Brain pericyte (primary cell): ENCODE measurements at places on chromosomes 12 and 14.

DNA sequence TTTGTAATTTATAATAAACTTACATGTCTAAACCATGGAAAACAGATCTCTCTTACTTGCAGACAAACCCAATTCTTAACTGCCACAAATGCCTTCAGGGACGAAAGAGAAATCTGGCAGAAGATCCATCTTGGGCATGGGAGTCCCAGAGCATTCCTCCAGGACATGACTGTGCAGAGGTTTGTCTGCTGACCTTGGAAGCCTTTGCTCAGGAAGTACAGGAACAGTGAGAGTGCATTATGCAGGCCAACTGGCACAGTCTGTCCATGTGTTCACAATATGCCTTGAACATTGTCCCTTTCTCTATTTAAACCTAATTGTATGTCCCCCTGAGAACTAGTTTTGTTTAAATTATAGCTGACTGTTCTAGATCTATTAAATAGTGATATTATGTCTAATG is 467.1 kb downstream of the ATP23 start:
- no peak for DNase-seq

DNA sequence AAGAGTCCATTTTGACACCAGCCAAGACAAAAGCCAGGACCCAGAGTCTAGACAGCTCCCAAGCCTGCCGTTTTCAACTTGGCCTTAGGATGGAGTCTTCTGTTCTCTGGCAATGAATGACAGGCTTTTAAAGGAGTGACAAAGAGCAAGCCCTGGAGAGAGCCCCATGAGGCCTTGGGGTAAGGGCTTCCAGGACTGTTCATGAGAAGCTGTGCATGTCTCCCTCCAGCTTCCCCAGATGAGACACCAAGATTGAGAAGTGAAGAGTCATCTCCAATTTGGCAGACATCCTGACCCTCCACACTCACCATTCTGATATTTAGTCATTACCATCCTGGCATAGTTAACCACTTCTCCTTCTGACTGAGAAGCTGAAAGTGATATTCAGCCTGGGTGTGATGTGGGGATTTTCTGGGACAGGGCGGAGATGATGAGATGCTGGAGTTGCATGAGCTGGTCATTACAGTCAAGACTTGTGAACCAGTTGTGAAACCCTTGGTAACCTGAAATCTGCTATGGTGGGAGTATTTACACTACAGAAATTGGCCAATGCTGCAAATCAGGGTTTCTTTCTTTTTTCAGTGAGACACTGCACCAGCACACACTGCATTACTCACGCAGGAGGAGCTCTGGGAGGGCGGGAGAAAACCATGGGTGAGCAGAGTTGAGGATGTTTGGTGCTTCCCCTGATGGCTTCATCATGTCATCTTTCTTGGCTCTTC is 77.8 kb downstream of the VCPKMT start:
- no peak for DNase-seq

- no peak for DNase-seq
These were observed 27.4 kb upstream of the CFL2 start for GRCh38 chr14:34741840-34742239.

- DNase-seq = no peak
These were observed 31.6 kb downstream of the TESC start for GRCh38 chr12:117067638-117068037.

GRCh38 chr12:121515615-121516014 is 65.2 kb downstream of the KDM2B start:
- DNase-seq = no peak

DNA sequence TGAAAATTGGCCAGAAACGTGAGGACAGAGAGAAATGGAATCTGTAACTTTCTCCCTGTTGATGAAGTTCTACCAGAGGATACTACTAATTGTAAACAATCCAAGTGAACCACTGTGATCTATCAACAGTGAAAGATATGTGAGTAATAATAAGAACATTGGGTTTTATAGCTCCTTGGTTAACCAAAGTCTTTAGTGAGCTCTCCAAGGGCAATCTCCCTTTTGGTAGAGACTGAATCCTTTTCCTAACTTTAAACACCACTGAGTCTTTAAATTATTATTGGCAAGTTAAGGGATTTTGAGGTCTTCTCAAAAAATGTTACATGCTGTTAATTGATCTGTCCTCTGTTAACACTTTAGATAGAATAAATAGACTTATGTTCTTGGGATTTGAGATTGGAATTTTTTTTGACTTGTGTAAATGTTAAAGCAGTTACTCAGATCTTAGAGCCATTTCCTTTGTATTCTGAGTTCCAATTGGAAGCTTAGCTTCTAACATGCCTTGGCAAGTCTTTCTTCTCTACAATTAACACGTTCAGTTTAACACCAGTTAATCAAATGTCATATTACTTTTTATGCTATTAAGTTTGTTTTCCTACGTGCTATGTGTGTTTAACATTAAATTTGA is 338.2 kb upstream of the DDHD1 start:
- no peak for DNase-seq

DNA sequence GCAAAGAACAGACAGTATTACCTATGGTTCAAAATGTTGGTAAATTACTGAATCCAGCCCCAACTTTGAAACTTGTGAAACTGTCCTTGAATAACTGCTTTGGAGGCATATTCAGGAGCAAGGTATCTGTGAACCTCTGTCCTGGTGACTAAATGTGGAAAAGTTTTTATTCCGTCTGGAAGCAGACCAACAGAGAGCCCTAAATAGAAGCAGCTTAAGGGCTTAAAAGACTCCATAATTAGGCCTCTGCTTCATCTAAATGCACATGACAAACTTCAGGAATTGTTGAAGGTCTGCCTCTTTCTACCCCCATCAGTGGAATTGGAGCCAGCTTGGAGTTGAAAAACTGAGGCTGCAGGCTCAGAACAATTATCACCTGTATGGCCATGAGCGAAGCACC is 276.5 kb downstream of the KCNH5 start:
- DNase-seq = no peak

DNA sequence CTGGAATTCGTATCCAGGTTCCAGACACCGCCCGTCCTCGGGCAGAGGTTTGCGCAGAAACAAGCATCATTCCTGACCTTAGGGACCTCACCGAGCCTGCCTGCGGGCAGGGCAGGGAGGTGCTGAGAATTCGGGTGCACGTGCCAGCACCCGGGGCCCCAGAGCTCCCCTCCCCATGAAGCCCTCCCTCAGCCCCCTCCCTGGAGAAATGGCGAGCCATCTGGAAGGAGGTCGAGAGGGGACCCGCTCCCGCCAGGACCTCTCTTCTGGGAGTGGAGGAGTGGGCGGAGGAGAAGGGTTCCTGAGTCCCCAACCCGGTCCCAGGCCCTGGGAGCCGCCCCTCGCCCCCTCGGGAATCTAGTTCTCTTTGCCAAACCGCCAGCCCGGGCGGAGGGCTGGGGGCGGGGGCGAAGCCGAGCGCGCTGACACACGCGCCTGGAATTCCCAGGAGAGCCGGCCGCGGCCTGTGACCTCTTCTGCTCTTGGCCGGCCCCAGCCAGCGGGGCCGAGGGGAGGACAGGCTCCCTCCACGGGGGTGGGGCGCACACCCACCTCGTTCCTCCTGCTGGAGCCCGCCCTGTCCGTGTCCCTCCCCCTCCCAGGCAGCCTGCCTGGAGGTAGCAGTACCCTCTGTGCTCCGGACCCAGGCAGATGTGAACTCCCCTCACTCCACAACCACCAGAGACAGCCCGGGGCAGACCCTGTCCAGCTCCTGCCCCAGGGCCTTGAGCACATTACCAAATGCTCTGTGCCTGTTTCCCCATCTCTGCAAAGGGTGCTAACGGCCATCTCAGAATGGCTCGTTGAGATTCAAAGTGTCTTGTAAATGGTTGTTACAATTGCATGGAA is 23.0 kb upstream of the GPR132 start:
- DNase-seq = no peak

DNA sequence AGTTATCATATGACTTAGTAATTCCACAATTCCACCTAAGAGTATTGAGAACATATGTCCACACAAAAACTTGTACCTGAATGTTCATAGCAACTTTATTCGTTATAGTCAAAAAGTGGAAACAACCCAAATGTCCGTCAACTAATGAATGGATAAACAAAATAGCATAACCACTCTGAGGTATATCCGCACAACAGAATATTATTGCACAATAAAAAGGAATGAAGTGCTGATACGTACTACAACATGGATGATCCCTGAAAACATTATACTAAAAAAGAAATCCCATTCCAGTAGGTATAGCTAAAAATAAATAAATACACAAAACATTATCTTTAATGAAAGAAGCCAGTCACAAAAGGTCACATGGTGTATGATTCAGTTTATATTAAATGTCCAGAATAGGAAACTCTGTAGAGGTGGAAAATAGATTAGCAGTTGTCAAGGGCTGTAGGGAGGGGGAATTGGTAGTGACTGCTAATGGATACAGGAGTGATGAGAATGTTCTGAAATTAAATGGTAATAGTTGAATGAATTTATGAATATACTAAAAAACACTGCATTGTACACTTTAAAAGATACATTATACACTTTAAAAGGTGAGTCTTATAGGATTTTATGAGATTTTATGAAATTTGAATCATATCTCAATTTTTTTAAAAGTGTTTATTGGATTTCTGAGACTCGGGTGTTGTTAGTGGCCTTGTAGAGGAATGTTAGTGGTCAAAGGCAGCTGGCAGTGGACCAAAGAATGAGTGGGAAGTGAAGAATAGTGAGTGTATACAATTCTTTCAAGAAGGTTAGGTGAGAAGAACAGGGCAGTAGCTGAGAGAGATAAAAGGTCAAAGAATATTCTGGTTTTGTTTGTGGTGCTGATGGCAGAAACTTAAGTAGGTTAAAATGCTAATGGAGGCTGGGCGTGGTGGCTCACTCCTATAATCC is 36.3 kb upstream of the BAZ1A start:
- DNase-seq = no peak

GRCh38 chr14:94486883-94487282 is 10.9 kb upstream of the SERPINA9 start:
- no peak for DNase-seq

- DNase-seq = no peak
These were observed 24.3 kb upstream of the CPM start for GRCh38 chr12:68957273-68957672.

- DNase-seq = no peak
These were observed 325 bp downstream of the C12orf60 start for GRCh38 chr12:14803830-14804160.

DNA sequence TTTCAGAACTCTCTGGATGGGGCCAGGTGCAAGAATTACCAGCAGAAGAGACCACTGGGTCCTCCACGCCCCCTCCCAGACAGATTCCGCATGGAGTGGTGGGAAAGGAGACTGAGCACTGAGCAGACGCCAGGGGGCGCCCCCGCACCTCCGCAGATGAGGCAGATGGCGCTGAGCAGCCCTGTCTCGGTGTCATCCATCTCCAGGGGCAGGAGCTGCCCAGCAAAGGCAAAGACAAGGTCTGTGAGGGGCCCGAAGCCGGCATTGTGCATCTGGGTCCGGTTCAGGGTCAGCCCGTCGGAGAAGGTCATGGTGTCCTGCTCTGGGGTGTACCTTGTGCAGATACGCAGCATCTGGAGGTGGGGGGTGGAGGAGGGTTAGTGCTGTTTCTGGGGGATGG is 6.3 kb upstream of the ITGB7 start:
- no peak for DNase-seq

GRCh38 chr12:123465084-123465483 is 7.1 kb downstream of the SNRNP35 start:
- no peak for DNase-seq

DNA sequence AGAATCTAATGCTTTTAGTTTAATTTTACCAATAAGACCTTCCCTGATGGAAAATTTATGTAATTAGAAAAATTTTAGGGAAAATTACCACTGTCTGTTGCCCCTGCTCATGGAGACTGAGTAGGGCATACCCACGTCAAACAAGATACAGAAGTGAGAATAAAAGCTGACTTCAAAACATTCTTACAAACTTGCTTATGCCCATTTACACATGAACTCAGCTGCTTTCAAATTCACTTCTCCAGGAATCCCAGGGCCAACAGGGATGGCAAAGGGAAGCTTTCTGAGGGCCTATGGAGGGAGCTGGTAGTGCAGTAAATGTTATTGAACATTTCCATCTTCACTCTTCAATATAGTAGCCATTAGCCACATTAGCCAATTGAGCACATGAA is 4.8 kb upstream of the NINJ2 start:
- no peak for DNase-seq

GRCh38 chr14:50963919-50964318 is 19.6 kb upstream of the PYGL start:
- DNase-seq = no peak

- DNase-seq = no peak
These were observed 221.2 kb upstream of the EGLN3 start for GRCh38 chr14:34172173-34172451.

- DNase-seq = no peak
These were observed 12.9 kb downstream of the ST8SIA1 start for GRCh38 chr12:22321638-22322037.

- no peak for DNase-seq
These were observed 1093.4 kb upstream of the FLRT2 start for GRCh38 chr14:84436528-84436927.

- DNase-seq = no peak
These were observed 844.3 kb downstream of the GALC start for GRCh38 chr14:87148655-87149054.

DNA sequence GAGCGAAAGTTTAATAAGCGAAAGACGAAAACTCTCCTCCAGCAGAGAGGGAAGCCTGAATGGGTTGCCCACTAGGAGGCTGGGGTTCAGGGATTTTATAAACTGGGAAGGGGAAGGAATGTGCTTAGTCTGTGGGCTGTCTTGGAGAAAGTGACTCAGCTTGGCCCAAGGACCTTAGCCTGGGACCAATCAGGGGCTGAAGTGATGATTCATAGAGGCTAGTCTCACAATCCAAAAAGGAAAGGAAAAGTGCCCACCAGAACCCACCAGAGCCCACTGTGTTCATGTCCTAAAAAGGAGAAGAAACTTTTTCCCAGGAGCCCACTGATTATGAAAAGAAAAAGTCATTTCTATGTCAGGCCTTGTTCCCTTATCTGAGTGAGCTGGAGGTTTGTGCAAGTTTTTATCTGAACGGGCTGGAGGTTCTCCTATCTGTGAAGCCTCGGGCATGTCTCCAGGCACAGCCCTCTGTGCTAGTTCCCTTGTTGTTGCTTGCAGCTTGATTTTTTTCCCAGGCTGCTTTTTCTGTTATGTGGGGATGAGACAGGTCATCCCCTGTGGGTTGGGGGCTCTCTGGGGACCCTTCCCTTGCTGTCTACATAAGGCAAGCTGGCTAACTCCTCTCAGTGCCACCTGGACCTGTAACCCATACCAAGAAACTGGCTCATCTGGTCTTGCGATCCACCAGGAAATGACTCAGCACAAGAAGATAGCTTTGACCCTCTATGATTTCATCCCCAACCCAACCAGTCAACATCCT is 8.3 kb upstream of the GOLGA5 start:
- DNase-seq = no peak

DNA sequence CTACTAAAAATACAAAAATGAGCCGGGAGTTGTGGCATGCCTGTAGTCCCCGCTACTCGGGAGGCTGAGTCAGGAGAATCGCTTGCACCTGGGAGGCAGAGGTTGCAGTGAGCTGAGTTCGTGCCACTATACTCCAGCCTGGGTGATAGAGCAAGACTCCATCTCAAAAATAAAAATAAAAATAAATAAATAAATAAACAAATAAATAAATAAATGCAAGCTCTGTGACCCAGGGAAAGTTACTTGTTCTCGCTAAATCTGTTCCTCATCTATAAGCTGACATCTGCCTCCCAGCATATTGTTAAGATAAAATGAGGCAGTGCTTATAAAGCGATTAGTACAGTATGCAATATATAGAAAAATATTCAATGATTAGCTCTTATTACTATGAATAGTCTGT is 56.4 kb upstream of the STK38L start:
- DNase-seq = no peak

GRCh38 chr12:58321414-58321813 is 380.0 kb downstream of the ATP23 start:
- DNase-seq = no peak

- no peak for DNase-seq
These were observed 9.4 kb upstream of the KIF26A start for GRCh38 chr14:104128981-104129380.

- DNase-seq = no peak
These were observed 35.2 kb downstream of the SLC8B1 start for GRCh38 chr12:113299619-113300237.
